ENCODE measurements at places on chromosomes 6 and 20.

GRCh38 chr20:5919626-5920544 lies 30.4 kb downstream of the TRMT6 start:
- no peak for DNase-seq

DNA sequence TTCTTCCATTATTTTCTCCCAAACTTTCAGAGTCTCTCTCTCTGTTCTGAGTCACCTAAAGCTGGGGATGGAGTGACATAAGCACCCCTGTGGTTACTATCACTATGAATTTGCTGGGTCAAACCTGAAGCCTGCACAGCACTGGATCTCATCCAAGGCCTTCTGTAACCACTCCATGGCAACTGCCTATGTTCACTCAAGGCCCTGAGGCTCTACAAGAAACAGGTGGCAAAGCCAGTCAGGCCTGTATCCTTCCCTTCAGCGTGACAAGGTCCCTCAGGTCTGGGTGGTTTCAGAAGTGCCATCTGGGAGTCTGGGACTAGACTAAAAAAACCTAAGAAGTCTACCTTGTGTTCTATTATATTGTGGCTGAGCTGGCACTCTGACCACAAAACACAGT lies 1278.8 kb upstream of the EYS start:
- no peak for DNase-seq

DNA sequence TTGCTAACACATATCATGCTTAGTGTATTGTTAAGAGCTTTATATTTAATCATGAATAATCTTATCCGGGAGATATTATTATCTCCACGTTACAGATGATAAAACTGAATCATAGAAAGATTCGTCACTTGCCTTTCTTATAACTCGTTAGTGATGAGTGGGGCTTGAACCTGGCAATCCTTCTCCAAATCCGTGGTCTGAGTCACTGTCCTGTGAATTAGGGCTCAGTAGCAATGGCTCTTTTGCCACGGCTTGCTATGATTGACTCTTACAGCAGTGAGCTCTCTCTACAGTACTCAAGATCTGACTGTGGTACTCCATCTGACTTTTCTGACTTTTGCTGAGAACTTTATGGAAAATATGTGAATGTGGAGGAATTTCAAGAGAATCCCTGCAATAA lies 246.9 kb downstream of the PACRG start:
- no peak for DNase-seq

DNA sequence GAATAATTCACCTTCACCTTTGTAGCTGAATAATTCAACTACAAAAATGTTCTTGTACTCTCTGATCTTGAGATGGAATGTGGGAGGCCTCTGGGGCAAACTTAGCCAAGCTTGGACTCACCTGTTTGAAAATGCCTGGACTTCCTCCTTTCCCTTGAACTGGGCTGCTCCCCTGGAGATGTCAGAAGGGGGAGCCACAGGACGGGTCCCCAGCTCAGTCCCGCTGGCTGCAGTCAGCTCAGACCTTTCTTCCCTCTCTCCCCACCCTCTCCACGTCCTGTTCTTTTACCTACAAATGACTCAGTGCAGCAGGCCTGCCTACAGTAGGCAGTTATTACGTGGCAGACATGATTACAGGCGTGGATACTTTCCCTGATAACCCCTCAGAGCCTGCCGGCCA lies 131.5 kb upstream of the RALGAPA2 start:
- DNase-seq = no peak

DNA sequence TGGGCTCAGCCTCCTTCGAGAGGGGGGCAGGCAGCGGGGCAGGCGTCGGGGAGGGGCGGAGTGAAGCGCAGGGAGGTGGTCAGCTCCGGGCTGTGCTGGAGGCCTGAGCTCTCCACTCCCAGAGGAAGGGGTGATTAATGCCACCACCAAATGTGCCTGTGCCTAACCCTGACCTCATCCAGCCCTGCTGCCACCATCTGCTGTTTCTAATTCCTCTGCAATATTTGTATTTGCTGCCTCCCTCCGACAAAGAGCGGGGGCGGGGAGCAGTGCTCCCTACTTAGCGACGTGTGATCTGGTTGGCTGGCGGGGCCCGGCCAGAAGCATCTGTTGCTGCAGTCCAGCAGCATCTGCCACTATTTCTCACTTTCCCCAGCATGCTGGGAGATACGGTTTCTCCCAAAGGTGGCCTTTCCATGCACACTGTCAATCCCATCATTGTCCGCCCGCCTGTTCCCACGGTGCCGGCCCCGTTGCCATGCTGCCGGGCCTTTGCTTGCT lies 47.0 kb downstream of the DLL1 start:
- DNase-seq = no peak

- DNase-seq = no peak
Measured at GRCh38 chr6:167588181-167588919, 238.4 kb upstream of the AFDN start.

GRCh38 chr6:138146544-138146943 lies 15.2 kb upstream of the ARFGEF3 start:
- no peak for DNase-seq

DNA sequence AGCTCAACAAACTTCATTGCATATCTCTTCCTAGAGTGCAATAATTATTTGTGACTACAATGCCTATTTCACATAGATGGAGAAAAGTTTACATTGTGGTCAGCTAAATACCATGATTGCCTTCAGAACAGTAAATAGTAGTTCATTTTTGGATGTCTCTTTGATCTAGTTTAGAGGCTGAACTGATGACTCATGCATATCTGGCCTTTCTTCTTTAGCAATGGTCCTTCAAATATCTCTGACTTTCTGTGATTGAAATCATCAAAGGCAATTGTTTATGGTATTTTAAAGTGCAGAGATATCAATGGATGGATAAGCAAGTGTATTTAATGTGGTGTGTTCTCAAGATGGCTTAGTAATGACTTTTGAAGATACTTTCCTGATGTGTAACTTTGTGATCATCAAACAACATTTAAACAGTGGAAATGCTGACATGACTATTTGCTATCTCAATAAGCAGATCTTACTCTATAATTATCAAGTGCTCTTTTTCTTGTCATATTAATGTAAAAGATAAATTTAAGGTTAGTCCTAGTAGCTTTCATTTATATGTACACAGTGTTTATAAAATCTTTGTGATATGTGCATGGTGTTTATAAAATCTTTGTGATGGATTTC lies 523.7 kb upstream of the SLC35B3 start:
- no peak for DNase-seq

- DNase-seq = no peak
Measured at GRCh38 chr6:138465007-138465645, 34.2 kb downstream of the NHSL1 start.

DNA sequence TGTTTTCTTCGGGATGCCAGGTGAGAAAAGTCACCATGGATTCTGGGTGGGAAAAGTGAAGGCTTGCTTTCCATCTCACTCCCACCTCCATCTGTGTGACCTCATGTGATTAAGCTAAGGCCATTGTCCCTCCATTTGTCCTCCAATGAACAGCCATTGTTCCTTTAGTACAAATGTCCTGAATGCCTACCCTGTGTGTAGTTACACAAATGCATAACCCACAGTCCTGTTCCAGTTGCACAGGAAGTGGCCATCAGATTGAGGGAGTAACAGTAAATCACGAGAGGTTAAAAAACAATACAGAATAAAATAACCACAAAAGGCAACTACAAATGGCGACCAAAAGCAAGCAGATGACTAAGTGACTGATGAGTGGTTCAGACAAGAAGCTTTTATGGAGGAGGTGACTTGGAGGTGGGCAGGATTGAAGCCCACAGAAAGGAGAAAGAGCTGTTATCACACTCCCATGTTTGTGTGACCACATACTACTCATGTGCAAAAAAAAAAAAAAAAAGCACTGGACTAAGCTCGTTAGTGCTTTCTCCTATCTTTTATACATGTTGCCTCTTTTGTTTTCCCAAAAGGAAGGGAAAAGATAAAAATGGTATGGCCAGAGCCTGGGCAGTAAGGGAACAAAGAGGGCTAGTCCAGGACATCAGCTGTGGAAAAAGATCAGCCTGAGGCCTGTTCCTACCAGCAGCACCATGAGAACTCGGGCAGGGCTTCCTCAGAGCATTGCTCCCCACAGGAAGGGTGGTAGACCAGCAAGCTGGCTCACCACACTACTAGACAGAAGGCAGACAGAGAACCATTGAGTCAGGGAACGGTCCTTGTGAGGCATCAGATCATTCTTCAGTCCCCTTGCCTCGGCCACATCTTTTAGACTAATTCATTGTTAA lies 111.0 kb downstream of the TFAP2A start:
- DNase-seq = no peak

GRCh38 chr6:108608453-108609275 lies 47.9 kb downstream of the FOXO3 start:
- no peak for DNase-seq

DNA sequence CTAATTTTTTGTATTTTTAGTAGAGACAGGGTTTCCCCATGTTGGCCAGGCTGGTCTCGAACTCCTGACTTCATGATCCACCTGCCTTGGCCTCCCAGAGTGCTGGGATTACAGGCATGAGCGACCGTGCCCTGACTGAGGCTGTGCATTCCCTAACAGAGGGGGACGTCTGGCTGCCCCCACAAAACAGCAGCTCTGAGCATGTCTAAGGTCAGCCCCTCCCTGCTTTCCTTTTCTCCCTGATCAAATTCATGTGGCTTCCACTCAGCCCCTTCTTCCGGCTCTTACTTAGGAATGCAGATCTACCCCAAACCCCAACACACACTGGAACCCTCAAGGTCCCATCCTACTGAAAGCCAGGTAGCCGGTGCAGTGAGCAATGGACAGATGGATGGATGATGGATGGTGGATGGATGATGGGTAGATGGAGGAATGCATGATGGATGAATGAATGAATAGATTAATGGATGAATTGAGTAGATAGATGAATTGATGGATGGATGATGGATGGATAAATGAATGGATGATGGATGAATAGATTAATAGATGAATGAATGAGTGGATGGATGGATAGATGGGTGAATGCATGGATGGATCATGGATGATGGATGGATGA lies 91.5 kb upstream of the BHLHE23 start:
- no peak for DNase-seq

DNA sequence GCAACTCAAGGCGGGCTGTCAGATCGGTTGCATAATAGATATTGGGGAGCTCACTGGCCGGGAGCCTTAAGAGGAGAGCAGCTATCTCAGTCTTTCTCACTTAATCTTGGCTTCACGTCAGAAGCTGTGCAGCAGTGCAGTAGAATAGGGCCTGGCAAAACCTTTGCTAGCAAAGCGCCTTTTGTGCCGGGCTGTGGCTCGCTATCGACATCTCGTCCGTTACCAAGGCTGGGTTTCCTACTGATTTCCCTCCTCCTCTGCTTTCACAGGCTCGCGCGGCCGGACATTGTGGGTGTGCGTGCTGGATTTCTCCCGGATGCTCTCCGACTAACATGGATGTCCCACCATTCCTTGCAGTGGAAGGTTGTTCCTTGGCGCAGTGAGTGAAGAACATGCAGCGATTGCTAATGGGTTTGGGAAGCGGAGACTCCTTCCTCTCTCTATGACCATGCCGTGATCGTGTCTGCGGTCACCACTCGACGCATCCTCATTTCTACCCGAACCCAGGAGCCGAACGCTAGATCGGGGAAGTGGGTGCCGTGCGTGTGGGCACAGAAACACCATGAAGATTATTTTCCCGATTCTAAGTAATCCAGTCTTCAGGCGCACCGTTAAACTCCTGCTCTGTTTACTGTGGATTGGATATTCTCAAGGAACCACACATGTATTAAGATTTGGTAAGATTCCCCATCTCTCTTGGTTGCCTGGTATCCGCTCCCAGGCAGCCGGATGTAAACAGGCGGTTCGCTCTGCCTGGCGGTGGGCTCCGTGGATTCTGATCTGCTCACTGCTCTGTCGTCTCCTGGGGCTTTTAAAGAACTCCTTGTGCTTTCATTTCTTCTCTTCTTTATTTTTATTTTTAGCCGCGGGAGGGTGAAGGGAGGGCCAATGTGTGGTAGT lies 5.5 kb downstream of the GRIK2 start:
- DNase-seq = no peak

DNA sequence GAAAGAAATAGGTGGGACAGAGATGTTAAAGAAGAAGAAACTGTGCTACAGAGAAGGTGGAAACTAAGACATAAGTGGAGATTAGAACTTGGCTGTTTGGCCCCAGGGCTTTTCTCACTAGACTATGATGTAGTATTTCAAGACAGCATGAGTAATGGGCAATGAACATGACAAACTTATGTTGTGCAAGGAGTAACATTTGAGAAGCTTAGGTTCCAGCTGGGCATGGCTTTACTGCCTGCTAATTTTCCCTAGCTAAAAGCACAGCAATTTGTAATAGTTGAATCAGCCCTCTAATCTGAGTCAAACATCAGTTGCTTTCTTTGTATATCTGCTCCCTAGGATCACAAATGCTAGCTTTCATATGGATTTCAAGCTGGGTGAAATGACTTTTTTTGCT lies 294.3 kb upstream of the BMP2 start:
- no peak for DNase-seq

- no peak for DNase-seq
Measured at GRCh38 chr6:100461278-100461916, 3.3 kb downstream of the SIM1 start.

GRCh38 chr20:38658879-38659596 lies 57.4 kb downstream of the ARHGAP40 start:
- peak; percentile 25 for DNase-seq

DNA sequence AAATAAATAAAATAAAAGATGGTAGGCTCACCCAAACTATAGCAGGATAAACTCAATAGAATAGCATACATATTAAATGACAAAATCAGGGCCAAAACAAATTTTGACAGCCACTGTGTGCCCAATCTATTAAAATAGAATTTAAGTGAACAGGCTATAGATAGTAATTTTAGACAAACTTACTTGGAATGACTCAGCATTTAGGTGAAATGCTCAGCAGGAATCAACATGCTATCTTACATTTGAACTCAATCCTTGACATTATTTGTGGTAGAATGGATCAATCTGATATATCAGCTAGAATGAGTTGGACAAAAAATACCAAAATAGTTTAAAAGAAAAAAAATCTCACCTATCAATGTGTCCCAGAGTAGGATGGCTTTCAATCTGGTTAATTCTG lies 578.6 kb downstream of the RFPL4B start:
- no peak for DNase-seq

DNA sequence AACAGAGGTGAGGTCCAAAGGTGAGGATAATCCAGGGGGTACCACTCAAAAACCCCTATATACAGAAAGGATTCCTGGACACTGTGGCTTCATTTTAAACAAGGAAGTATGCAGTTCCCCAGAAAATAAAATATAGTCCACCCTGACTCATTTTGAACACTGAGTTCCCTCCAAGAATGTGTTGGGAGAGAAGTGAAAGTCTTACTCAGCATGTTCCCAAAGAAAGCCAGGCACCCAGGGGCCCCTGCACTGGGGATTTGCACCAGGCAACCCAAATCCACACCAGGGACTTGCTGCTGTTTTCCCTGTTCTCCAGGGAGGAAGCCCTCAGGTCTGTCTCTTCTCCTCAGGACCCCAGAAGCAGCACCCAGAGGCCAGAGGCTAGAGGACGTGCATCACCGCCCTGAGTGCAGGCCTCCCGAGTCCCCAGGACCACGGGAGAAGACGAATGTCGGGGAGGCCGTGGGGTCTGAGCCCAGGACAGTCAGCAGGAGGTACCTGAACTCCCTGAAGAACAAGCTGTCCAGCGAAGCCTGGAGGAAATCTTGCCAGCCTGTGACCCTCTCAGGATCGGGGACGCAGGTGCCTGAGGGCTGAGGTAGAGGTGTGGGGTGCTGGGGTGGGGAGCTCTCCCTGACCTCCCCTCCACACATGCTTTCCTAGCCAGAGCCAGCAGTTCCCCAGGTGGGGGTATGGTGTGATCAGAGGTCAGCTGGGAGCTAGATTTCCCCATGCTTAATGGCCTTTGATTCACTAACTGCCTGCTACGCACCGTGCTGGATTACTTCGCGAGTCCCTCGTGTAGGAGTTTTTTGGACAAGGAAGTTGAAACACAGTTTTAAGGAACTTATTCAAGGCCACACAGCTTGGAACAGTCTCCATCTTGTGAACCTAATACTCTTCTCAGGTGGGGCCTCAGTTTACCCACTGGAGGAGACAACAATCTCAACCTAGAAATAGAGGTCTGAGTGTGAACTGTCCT lies 3.3 kb downstream of the FGD2 start:
- DNase-seq = no peak
